ENCODE measurements at places on chromosomes 6 and 20. TPM values are rescaled to one million over a fixed set of nuclear protein-coding genes. Genes with fewer than 3 reads are reported as not detected.

Gene ADGRF5
- total RNA-seq, result not detected

Gene CST4
- not detected for total RNA-seq

Gene OR2H1
- not detected for total RNA-seq

Gene KCNS1
- 0.70 TPM for total RNA-seq

Gene MDFI
- total RNA-seq, result not detected

Gene PRSS35
- 0.06 TPM for total RNA-seq

Gene TOX2
- total RNA-seq, result 0.34 TPM

Gene CNR1
- total RNA-seq, result not detected

Gene IL20RA
- total RNA-seq, result not detected

Gene AGPAT4
- total RNA-seq, result 2.0 TPM

Gene POPDC3
- not detected for total RNA-seq

Gene ARHGAP18
- total RNA-seq, result 6.6 TPM

Gene PRKN
- not detected for total RNA-seq

Gene BTNL2
- total RNA-seq, result not detected

Gene POM121L2
- not detected for total RNA-seq

Gene TRIM15
- total RNA-seq, result not detected

Gene NKAPL
- 0.40 TPM for total RNA-seq

Gene RAET1L
- total RNA-seq, result not detected

Gene MATN4
- 0.36 TPM for total RNA-seq

Gene SEMG2
- not detected for total RNA-seq

Gene ABT1
- 38.7 TPM for total RNA-seq

Gene VEGFA
- 45.9 TPM for total RNA-seq

Data from activated CD8-positive, alpha-beta memory T cell treated with anti-CD3 and anti-CD28 coated beads for 36 hours (primary cell).